ENCODE measurements at places on chromosomes 5 and 9.

- DNase-seq: peak; percentile 42
Measured at GRCh38 chr5:51225789-51226742, 157.2 kb upstream of the ISL1 start.

- DNase-seq: no peak
Measured at GRCh38 chr5:95832664-95833063, 10.1 kb upstream of the GLRX start.

GRCh38 chr9:32518276-32518675 is 7.7 kb downstream of the RIGI start:
- no peak for DNase-seq

GRCh38 chr5:111143910-111144309 is 51.8 kb downstream of the WDR36 start:
- peak; percentile 58 for DNase-seq

GRCh38 chr9:26567976-26568375 is 324.6 kb downstream of the CAAP1 start:
- DNase-seq: no peak

DNA sequence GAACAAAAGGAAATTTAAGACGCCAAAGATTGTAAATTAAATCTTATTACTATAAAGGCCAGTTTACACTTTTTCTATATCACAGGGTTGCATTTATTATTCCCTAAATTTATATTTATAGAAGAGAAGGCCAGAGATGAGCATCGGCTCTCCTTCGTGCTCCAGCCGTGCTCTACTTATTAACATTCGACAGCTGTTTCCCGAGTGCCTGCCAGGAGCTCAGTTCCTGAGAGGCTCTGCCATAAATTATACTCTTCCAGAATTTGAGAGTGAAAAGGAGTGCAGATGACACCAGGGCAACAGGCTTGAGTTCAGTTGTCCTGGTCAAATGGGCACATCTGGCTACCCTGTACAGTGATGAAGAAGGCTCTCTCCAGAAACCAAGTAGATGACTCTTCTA is 70.1 kb downstream of the PCSK5 start:
- DNase-seq: no peak

- no peak for DNase-seq
Measured at GRCh38 chr5:134523543-134524271, 1.8 kb upstream of the JADE2 start.

DNA sequence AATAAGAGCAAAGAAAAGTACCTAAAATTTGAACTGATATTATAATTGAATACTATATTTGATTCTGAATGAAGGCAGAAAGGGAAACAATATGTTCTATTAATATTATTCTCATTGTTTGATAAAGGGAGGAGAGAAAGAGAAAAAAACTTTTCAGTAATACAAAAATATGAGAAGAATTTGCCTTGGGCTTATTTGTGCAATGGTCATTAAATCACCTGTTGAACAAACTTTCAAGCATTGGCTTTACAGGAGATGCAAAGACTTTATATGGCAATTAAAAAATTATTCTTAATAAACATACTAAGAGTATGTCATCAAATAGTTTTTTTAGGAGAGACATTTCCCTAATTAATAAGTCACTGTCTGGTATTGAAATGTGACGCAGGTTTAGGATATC is 85.0 kb downstream of the CSNK1G3 start:
- DNase-seq: no peak

GRCh38 chr5:127555826-127556225 is 38.4 kb downstream of the PRRC1 start:
- DNase-seq: no peak
